ENCODE measurements at places on chromosomes 1 and 21.
A peak's percentile ranks its signal among the peaks of the same experiment; 100 is the strongest.

- DNase-seq, result no peak
Observed at GRCh38 chr1:114524944-114525343, 13.9 kb upstream of the TRIM33 start.

DNA sequence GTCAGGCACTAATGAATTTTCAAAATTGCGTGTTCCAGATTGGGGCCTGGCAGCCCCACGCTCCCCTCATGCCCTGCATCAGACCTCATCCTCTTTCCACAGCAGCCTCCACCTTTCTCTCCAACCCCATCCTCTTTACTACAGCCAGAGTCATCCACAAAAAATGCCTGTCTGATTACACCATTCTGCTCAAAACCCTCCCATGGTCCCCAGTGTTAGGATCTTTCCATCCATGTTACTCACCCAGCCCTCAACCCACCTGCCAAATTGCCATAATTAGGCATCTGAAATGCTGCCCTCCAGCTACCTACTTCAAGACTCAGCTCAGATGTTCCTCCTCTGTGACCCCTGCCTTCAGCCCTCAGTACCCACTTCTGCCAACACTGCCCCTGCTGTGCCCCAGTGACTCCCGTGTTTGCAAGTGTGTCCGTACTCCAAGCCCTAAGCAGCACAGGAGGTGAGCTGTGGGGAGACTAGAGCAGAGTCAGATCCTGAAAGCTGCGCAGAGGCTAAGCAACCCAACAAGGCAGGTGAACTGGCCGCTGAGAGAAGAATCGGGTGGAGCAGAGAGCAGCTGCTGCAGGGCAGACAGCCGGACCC is 715 bp upstream of the ARTN start:
- peak; percentile 19 for DNase-seq

DNA sequence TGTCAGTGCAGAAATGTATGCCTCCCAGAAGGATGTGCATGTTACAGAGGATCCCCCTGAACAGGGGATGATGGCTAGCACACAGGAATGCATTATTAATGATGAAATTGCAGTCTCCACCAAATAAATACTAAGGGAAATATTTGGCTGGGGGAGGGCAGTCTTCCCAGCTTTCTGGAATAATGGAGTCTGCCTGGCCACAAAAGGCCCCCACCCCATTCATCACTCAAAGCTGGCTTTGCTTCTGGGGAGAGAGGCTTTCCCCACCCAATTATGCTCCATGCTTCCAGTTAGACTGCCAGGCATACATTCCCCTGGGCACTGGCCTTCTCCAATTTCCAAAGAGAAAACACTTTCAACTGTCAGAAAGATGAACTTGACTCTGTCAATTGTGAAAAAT is 302.7 kb downstream of the SIPA1L2 start:
- DNase-seq, result peak; percentile 1

DNA sequence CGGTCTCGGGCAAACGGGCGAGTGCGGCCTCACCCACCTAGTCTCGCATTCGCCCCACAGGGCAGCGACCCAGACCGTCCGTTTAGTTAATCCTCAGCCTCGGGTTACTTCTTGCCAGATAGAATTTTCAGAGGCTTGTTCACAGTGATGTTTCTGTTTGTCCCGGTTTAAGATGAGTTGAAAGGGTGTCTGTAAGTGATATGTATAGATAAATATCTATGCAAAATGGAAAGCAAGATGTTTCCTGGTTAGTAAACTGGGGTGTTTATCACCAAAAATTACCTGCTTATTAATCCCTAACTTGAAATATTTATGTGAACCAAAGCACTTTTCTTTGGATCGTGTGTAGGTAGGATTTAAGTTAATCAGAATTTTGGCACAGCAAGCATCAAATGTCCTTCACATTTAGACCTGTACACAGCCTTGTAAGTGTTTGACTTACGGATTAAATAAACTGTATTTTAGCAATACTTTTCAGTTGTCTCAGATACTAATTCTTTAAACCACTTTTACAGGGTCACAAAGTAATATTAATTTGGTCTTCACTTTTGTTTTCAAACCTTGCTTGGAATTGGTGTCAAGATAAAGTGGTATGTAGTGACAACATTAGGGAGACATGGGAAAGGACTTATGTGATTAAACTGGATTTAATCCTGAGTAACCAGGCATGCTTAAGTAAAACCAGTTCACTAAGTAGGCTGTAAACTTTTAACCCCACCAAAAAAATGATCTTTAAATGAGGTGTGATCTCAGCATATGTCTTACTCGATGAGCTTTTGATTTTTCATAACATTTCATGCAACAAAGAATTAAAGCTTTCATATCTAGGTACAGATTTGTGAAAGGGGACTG is 914 bp downstream of the ZNF326 start:
- peak; percentile 5 for DNase-seq

DNA sequence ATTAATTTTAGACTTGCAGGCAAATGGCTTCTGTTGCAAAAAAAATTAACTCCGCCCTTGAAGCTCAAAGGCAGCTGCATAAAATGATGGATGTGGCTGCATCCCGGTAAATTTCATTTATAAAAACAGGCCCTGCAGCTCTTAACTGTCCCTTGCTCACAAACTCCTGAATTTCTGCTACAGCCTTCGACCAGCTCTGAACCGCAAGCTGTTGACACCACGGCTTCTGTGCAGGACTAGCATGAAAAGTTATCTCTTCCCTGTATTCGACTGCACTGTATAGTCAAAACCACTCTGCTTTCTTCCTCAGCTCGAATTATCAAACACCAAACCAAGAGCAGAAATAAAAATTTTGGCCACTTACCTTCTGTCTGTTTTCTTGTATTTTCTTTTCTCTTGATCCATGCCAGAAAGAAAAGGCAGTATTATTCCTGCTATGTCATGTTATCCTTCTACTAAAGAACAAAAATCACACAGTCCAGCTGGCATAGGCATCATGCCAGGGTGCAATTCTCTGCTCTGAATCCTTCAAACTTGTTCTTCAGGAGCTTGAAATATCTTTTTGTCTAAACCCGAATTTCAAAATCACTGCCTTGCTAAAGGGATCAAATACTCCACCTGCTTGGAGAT is 195.5 kb upstream of the NCAM2 start:
- DNase-seq, result no peak

DNA sequence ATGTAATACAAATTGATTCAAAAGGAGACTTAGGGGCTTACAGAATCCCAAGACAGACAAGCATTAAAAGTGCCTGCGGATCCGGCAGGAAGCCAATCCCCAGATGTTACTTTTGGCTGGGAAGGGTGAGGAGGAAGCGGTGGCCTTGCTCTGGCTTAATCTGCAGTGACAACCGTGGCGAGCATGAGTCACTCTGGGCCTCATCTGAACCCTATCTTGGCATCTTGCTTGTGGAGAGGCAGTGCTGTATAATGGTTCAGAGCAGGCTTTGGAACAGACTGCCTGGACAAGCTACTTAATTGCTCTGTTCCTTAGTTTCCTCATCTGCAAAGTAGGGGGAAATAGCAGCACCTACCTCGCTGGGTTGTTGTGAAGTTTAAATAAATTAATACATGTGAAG is 74.1 kb downstream of the XCL2 start:
- peak; percentile 67 for DNase-seq

GRCh38 chr1:218312509-218312908 is 27.4 kb downstream of the RRP15 start:
- no peak for DNase-seq

GRCh38 chr1:168234846-168235547 is 9.2 kb downstream of the SFT2D2 start:
- no peak for DNase-seq

DNA sequence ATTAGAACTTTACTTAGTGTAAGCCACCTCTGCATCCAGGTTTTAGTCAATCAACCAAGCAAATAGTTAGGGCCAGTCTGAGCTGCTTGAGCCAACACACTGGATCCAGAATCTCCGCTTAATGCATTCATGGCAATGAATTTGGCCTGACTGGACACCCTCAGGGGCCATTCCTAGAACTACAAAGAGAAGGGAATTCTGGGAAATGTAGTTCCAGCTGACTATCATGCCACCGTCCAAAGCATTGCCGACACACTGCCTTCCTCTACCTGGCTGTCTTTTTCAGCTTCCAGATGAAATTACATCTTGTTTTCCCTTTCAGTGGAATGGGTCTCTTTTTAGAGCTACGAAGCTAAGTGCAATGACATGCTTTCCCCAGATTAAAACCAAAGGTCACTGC is 163.0 kb upstream of the IGSF21 start:
- no peak for DNase-seq

GRCh38 chr1:62237950-62238374 is 43.3 kb downstream of the L1TD1 start:
- no peak for DNase-seq

GRCh38 chr1:95033843-95034242 is 38.9 kb downstream of the ALG14 start:
- DNase-seq, result no peak

DNA sequence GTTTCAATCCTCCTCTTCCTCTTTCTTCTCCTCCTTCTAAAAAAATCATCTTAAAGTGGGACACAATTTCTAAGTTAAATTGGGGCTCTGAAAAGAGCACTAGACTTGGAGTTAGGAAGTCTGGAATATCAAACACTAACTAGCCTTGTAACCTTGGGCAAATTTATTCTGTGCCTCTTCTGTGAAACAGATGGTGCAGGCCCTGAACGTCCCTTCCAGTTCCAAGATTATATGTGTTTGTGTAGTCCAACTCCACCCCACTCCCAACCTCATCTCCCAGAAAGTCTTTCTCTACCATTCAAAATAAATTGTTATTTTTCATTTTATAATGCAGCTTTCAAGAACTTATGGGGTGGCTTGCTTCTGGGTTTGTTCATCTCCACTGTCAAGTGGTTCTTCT is 630.0 kb downstream of the LMO4 start:
- DNase-seq, result no peak

GRCh38 chr1:21621051-21621450 is 48.1 kb downstream of the RAP1GAP start:
- no peak for DNase-seq

GRCh38 chr1:197180252-197180878 is 33.9 kb upstream of the ASPM start:
- no peak for DNase-seq

DNA sequence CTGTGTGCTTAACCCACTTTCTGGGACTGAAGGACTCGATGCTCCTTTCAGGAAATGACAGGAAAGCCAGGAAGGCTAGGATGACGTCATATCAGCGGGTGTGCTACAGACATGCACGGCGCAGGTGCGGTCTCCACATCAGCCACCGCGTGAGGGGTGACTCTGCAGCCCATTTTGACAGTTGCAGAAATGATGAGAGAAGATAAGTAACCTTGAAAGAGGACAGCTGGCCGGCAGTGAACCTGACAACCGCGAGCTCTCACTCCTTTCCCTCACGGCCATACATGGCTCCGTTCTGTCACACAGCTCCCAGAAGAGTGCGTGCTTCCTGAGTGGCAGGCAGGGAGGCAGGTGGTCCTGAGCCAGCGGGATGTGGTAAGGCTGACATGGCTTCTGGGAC is 1.7 kb upstream of the KRTAP10-5 start:
- DNase-seq, result no peak

DNA sequence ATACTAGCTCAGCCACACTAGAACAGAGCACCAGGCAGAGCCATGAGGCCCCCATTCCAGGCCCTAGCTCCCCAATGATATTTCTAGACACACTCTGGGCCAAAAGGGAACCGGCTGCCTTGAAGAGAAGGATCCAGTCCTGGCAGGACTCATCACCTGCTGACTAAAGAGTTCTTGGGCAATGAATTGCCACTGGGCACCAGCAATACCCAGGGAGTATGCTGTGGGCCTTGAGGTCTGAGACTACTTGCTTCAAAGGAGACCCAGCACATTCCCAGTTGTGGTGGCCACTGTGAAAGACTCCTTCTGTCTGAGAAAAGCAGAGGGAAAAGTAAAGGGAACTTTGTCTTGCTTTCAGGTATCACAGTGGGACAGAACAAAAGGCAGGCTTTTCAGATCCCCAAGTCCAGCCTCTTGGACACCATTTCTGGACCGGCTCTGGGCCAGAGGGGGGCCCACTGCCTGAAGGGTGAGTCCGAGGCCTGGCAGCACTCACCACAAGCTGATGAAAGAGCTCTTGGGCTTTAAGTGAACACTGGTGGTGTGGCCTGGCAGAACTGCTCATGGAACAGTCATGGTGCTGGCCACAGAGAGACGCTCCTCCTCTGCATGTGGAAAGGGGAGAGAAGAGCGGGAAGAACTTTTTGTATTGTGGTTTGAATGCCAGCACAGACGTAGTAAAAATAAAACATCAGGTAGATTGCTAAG is 72.5 kb downstream of the CDC42BPA start:
- DNase-seq, result no peak

DNA sequence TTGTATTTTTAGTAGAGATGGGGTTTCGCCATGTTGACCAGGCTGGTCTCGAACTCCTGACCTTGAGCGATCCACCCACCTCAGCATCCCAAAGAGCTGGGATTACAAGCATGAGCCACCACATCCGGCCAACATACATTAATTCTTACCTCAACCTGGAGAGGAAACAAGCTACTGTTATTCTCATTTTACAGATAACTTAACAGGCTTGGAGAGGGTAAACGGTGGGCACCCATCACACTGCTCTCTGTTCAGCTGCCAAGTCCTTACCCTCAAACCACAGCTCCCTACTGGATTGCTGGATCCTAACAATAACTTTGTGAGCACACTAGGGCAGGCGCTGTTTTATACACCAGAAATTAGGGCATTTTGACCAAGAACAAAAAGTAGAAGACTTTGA is 93.6 kb upstream of the BARHL2 start:
- no peak for DNase-seq

DNA sequence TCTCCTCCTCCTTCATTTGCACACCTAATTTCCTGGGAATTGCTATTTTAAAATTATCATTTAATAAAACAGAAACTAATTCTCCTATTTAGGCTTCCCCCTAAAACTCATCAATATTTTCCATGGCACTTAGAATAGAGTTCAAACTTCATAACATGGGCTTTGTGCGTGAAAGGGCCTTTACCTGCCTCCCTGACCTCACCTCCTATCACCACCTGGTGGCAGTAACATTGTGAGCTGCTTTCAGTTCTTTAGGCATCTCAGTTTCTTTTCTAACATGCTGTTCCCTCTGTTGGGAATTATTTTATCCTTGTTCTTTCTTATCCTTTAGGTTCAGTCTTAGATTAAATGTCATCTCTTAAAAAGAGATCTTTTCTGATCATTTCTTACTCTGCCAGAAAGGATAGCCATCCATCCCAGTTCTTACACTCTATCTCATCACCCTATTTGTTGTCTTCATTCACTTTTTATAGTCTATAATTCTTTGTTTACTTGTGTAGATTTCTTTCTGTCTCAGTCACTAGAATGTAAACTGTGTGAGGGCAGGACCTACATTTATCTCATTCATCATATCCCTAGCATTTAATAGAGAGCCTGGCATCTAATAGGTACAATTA is 133.8 kb upstream of the KIAA1614 start:
- DNase-seq, result no peak

- DNase-seq, result no peak
Observed at GRCh38 chr1:51422367-51423072, 92.2 kb upstream of the TTC39A start.

GRCh38 chr1:95068956-95069709 is 3.6 kb downstream of the ALG14 start:
- DNase-seq, result no peak

GRCh38 chr1:147172168-147173016 is at the start of gene PRKAB2:
Gene PRKAB2 (minus strand): TSS chr1:147172470. CDS start chr1:147172144, 326 bp downstream.
- DNase-seq, result peak; percentile 93
